Inflammatory macrophage treated with lipopolysaccharide for 1 hour (primary cell): ENCODE measurements at places on chromosomes 5 and 9.
A peak's percentile ranks its signal among the peaks of the same experiment; 100 is the strongest.

DNA sequence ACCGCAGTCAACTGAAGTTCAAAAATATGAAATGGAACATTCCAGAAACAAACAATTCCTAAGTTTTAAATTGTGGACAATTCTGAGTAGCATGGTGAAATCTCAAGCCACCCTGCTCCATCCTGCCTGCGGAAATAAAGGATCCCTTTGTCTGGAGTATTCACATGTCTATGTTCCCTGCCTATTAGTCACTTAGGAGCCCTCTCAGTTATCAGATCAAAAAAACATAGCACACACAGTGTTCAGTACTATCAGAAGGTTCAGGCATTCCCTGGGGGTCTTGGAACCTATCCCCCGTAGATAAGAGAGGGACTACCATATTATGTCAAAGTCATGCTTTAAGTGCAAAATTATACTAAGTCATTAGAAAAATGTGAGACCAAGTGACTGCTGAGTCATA, 300.8 kb downstream of the SEMA5A start:
- DNase-seq: no peak

DNA sequence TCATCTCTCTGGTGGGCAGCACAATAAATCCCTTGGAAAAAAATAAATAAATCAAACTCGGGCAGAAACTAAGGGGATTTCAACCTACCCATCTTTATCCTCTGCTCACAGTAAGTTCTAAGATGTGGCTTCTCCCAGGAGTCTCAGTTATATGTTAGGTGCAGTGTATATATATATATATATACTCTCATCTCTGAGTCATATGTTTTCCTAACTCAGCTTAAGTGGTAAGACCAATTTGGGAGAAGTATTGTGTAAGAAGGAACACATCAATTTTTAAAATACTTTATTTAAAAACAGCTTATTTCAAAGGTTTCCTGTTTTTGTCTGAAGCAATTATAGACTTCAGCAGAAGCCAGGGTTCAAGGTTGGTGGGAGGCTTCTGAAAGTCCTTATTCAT, 20.3 kb upstream of the OSMR start:
- no peak for DNase-seq

DNA sequence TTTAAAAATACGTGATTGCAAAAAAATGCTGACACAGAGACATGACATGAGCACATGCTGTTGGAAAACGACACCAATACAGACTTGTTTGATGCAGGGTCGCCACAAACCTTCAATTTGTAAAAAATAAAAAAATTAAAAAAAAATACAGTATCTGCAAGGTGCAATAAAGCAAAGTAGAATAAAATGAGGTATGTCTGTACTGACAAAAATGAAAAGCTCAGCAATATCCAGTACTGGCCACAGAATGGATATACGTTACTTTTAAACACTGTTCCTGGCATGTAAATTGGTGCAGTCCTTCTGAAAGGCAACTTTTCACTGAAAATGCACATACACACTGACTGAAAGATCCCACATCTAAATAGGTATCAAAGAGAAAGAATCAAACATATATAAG, 27.1 kb upstream of the C9orf40 start:
- DNase-seq: no peak

DNA sequence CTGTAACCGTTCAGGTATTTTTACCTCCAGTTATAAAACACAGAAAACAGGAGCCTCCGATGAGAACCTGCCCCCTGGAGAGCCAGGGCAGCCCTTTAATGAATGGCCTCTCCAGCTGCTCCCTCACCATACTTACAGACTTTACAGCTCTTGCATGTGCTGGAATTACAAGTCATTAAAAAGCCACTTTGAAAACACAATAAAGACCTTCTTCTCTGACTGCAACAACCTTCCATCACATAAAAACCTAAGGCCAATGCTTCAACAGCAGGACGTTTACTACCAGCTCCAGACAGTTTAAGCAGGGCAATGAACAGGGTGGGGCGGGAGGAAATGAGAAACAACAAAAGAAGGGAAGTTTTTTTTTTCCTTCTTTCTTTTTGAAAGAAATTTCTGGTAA, 213.8 kb downstream of the MLLT3 start:
- DNase-seq: no peak

DNA sequence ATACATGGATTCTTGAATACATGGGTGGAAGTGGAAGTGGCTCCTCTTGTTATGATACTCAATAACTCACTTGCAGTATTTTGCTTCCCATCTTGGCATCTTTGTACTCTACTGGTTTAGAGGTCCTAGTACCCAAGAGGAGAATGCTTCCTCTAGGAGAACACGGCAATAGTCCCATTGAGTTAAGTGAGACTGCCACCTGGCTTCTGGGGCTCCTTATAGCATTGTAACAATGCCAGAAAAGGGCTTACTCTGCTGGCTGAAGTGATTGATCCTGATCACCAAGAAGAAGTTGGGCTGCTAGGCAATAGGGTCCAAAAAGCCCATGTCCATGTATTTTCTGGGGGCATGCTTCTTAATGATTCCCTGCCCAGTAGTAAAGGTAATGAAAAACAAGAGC, 627.6 kb upstream of the SGCD start:
- no peak for DNase-seq

- no peak for DNase-seq
Measured at GRCh38 chr5:74618106-74618505, 22.4 kb downstream of the ENC1 start.

GRCh38 chr9:27404661-27405060, 107.7 kb upstream of the EQTN start:
- DNase-seq: no peak

DNA sequence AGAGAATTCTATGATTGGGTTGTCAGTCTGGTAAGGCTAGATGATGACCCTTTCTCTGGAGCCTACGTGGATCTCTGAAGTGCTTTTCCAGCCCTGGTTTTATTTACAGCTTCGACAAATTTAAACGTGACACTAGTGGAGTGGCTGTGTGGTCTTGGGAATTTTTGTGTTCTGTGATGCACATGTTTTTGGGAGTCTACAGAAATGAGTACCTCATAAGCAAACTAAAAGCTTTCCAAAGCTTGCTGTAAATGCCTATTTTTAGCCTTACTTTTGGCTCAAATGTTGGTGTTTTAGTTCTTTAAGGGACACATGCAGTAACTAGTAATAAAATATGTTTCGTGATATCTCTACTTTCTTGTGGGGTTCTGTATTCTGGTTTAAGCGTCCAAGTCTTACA, 3.3 kb downstream of the LARP1 start:
- DNase-seq: no peak

- DNase-seq: peak; percentile 7
Measured at GRCh38 chr5:37869216-37869615, 29.4 kb upstream of the GDNF start.
